Fibroblast of skin of left quadriceps (primary cell): ENCODE measurements at places on chromosomes 13 and 19.
A peak's percentile ranks its signal among the peaks of the same experiment; 100 is the strongest.

DNA sequence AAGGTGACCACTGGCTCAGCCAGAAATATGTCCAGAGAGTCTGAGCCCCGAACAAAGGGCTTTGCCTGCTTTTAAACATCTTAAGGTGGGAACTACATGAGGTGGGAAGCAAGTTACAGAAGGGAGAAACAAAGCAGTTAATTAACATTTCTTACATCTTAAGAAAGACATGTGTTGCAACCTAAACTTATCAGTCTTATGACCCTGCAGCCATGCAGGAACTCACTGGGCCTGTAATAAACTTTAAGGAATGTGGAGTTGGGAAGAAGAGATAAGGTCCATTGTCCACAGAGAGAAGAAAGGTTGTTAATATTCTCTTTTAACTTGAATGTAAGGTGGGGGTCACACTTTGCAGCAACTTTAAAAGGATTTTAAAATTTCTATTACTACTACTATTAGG, 46.8 kb upstream of the CYP2A7 start:
- no peak for DNase-seq

- no peak for DNase-seq
Measured at GRCh38 chr13:97934590-97934989, 18.9 kb upstream of the IPO5 start.

GRCh38 chr19:16895467-16896145, 6.8 kb downstream of the F2RL3 start:
- no peak for DNase-seq

DNA sequence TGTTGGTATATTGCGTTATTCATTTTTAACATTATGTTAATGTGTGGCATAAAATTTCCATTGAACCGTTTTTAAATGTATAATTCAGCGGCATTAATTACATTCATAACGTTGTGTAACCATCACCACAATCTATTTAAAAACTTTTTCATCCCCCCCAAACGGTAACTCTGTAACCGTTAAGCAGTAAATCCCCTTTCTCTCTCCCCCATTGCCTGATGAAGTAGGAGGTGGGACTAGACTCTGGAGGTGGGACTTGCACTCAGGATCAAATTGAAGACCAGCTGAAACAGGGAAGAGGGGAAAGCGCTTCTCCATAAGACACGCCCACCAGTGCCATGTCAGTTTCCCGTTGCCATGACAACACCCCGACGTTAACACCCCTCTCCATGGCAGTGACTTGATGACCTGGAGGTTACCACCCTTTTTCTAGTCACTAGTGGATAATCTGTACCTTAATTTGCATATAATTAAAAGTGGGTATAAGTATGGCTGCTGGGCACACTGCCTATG, 16.8 kb downstream of the CLEC11A start:
- DNase-seq: no peak

GRCh38 chr19:35404879-35405622, 34.2 kb downstream of the GPR42 start:
- DNase-seq: peak; percentile 74

DNA sequence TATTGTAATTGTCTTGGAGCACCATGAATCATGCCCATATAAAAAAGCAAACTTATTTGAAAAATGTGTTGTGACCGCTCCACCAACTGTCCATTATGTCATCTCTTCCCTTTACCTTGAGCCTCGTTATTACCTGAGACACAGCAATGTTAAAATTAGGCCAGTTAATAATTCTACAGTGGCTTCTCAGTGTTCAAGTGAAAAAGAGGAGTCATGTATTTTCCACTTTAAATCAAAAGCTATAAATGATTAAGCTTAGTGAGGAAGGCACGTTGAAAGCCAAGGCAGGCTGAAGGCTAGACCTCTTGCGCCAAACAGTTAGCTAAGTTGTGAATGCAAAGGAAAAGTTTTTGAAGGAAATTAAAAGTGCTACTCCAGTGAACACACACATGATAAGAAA, 210.5 kb downstream of the GPC6 start:
- no peak for DNase-seq

DNA sequence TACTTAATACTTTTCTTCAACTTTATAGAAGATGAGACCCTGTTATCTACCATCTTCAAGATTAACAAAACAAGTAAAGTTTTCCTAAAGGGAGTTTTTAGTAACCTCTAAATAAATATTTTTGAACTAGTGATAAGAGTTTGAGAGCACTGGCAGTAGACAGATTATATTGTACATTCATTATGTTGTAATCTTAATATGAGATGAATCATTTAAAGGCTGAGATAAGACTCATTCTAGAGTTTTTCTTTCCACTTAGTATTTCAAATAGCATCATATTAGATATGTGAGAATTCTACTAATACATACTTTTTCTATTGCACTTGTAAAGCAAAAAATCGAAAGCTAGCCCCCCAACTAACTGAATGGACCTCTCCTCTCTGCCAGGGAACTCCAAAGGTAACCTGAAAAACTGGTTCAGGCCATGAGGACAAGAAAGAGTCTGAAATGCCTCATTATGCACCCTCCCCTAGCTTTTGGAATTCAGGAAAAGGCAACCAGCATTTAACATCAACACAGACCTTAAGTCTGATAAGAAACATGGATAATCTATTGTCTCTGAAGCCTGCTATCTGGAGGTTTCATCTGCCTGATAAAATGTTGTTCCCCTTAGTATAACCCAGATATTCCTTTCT, 875.4 kb upstream of the SLC10A2 start:
- no peak for DNase-seq
